Stimulated activated CD8-positive, alpha-beta memory T cell treated with anti-CD3 and anti-CD28 coated beads, Interleukin-7, amount 100 ng/mL, for 1 hour (primary cell): ENCODE measurements at places on chromosomes 6 and 20.

DNA sequence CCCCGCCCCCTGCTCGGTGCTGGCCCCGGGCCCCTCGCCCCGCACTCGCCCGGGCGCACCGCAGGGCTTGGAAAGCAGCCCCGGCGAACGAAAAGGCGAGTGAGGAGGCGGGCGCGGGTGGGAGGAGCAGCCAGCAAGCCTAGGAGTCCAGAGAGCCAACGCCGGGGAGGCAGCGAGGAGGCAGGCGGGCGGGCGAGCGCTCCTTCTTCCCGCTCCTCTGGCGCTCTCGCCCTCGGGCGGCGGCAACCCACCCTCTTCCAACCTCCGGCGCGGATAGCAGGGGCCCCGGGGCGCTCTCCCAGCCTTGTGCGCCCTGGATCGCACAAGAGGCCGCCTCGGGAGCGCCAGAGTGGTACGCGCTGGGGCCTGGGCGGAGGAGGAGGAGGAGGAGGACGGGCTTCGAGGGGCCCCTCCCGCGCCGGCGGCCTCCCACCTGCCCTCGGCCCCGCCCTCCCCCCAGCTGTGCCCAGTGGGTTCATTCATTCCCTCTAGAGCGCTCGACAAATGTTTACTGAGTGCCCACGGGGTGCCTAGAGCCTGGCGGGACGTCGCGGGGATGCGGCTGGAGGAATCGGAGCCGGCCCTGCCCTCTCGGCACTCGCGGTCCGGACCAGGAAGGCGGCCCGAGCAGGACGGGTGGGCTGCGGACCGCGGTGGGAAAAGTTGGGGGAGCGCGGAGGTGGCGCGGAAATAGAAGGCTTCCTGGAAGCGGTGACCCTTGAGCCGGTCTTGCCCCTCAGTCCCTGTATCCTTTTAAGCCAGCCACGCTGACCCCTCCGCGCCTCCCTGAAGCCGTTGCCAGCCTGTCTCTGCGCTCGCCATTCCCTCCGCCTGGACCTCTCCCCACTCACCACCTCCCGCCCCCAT, at the start of gene BMP7:
Gene BMP7 (minus strand): TSS at position 351 of the 867 bp plus-strand sequence. CDS start 519 bp downstream, outside the sequence.
- no peak for DNase-seq

GRCh38 chr20:13984211-13984610, 6.2 kb downstream of the SEL1L2 start:
- no peak for DNase-seq

GRCh38 chr6:129657483-129657882, 52.5 kb downstream of the ARHGAP18 start:
- no peak for DNase-seq

- DNase-seq: no peak
Observed at GRCh38 chr6:74041420-74041819, 345.4 kb downstream of the CD109 start.

DNA sequence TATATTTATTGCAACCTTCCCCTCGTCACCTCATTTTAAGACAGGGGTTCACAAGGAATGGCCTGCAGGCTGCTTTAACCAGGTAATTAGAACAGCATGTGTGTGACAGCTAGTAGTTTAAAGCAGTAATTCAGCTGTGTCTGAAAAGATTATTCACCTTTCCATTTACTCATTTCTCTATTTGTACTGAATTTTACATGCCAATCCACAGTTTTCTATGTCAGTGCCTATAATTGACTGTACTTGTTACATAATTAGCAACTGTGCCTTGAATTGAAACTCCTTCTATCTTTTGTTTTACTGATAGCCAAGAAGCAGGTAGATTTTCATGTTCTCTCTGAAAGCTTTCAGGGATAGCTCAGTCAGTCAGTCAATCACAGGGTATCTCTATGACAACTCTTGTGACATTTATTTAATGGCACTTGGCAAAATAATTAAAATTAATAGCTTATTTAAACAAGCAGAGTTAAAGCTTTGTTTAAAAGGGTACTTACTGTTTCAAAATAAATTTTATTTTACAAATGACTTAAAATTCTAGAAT, 214.0 kb downstream of the ZFAND3 start:
- DNase-seq: no peak

- DNase-seq: no peak
Observed at GRCh38 chr20:29874476-29875202, 1382.8 kb upstream of the DEFB115 start.

- no peak for DNase-seq
Observed at GRCh38 chr6:120096696-120097260, 747.2 kb upstream of the MAN1A1 start.
